ENCODE measurements at places on chromosomes 13 and 19. TPM values are rescaled to one million over a fixed set of nuclear protein-coding genes. Genes with fewer than 3 reads are reported as not detected.

- H3K27ac ChIP-seq: no peak overlapping the region
- H3K36me3 ChIP-seq: peaks cover 66% of the 10 kb centered on the region
- no peak overlapping the region for H3K4me3 ChIP-seq
- no peak for DNase-seq
- no peaks in the 10 kb centered on the region for H3K27me3 ChIP-seq
Observed at GRCh38 chr13:114321256-114321655, 7.0 kb downstream of the CHAMP1 start.

- H3K4me1 ChIP-seq: no peaks in the 10 kb centered on the region
- no peak overlapping the region for H3K27ac ChIP-seq
- H3K4me3 ChIP-seq: no peak overlapping the region
- no peaks in the 10 kb centered on the region for H3K27me3 ChIP-seq
- H3K36me3 ChIP-seq: no peaks in the 10 kb centered on the region
Observed at GRCh38 chr13:21813110-21813509, 142.2 kb downstream of the FGF9 start.

DNA sequence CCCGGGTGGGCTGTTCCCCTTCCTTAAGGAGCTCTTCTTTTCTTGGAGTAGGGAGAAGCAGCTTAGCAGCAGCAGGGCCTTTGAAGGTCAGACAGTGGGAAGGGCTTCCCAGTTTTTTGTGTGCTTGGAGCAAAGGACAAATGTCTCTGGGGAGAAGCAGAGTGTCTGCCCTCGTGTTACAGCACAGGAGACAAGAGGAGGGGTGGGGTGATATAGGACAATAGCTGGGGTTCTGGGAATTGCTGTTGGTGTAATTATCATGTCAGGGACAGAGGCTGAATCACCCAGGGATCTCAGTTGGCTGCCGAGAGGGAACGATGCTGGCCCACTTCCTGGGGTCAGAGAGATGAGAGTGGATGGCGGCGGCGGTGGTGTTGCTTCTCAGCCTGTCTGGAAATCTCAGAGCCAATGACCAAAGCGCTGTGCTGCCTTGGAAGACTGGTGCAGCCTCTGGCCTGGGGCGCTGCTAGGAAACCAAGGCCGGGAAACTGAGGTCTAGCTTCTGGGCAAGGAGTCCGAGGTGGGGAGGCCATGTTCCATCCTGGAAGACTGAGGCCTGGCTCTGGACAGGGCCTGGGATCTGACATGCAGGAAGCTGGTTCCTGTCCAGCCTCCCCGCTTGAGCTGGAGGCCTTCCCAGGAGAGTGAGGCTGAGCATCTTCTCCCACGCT, 1.2 kb downstream of the INAFM1 start:
- H3K27me3 ChIP-seq: no peaks in the 10 kb centered on the region
- peaks cover 18% of the 10 kb centered on the region for H3K36me3 ChIP-seq
- DNase-seq: no peak
- no peak overlapping the region for H3K27ac ChIP-seq
- H3K4me1 ChIP-seq: peaks cover 32% of the 10 kb centered on the region
- H3K4me3 ChIP-seq: peak overlapping the region; percentile 67

Gene PCDH20
- total RNA-seq: not detected

Gene ZFP30
- total RNA-seq: 16.8 TPM

Gene PEX11G
- total RNA-seq: 0.46 TPM
